SK-N-DZ (cell line): ENCODE measurements at places on chromosomes 3 and 15.
A peak's percentile ranks its signal among the peaks of the same experiment; 100 is the strongest.

- no peak for DNase-seq
Observed at GRCh38 chr3:158420654-158421396, 150.2 kb upstream of the MLF1 start.

GRCh38 chr3:42868841-42869240, 6.8 kb downstream of the CYP8B1 start:
- no peak for DNase-seq

GRCh38 chr3:12829886-12830784, 11.2 kb downstream of the RPL32 start:
- no peak for DNase-seq

GRCh38 chr3:185270956-185271332, 17.1 kb upstream of the EHHADH start:
- no peak for DNase-seq

GRCh38 chr3:72606005-72606800, 242.0 kb downstream of the SHQ1 start:
- DNase-seq: no peak

- no peak for DNase-seq
Observed at GRCh38 chr3:63976872-63977200, 46.5 kb downstream of the PSMD6 start.

DNA sequence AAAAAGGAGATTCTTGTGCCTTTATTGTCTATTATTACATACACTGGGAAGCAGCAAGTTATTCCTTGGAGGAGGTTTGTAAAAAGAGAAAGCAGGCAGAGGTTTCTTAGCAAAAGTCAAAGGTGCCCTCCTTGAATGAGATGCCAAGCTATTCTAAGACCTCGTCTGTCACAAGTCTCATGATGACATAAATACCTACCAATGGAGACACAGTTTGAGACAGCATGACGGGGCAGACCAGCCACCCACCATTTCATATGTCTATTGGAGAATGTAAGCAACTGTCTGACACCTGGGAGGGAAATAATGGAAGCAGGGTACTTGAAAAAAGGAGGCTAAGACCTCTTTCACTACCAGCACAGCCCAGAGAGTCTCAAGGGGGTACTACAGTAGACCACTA, 2.2 kb downstream of the RGMA start:
- no peak for DNase-seq

- DNase-seq: no peak
Observed at GRCh38 chr3:4850928-4851265, 128.3 kb upstream of the BHLHE40 start.

- DNase-seq: no peak
Observed at GRCh38 chr3:17759901-17760300, 17.5 kb upstream of the TBC1D5 start.

- peak; percentile 68 for DNase-seq
Observed at GRCh38 chr3:50192689-50193141, 1.3 kb downstream of the GNAT1 start.

GRCh38 chr3:157590273-157590672, 87.1 kb upstream of the VEPH1 start:
- DNase-seq: no peak

DNA sequence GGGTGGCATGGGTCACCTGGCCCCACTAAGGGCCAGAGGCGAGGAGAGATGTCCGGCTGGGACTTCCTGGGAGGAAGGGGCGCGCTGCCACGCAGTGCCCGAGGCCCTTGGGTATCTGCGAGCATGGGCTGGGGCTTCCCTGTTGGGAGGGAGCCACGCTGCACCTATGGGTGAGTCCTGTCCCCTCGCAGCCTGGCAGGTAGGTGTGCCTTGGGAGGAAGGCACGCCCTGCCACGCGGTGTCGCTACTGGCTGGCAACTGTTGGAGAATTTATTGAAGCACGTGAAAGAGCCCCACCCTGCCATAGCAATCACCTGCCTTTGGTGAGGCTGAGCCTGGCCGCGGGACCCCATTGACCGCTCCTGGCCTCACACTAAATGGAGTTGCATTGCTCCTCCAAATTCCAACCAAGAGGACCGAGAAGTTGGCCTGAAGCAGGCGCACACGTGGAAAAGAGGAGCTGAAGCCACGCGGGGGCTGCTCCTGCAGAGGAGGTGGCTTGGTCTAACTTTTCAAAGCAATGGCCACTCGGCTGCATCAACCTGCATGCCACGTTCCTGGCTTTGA, 134.2 kb downstream of the TJP1 start:
- no peak for DNase-seq

DNA sequence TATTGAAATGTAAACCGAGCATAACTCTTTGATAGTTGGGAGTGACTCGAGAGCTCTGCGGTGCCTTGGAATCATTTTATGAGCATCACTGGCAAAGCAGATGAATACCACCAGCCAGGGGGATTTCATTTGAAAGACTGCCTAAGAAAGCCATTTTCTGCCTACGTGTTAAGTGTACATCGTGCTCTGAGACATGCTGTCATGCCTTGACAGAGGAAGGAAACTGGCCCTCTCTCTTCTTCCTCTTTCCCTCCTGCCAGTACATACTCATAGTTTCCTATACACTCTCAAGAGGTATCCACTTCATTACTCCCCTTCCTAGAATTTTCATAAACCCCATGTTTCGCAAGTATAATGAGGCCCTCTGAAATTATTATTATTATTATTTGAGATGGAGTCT, 8.8 kb downstream of the BCL2A1 start:
- no peak for DNase-seq

- DNase-seq: no peak
Observed at GRCh38 chr15:100764778-100765466, 114.7 kb upstream of the ALDH1A3 start.

- DNase-seq: no peak
Observed at GRCh38 chr3:60645801-60646200, 605.5 kb downstream of the FHIT start.

GRCh38 chr3:12859840-12860239, 18.5 kb upstream of the RPL32 start:
- DNase-seq: no peak

DNA sequence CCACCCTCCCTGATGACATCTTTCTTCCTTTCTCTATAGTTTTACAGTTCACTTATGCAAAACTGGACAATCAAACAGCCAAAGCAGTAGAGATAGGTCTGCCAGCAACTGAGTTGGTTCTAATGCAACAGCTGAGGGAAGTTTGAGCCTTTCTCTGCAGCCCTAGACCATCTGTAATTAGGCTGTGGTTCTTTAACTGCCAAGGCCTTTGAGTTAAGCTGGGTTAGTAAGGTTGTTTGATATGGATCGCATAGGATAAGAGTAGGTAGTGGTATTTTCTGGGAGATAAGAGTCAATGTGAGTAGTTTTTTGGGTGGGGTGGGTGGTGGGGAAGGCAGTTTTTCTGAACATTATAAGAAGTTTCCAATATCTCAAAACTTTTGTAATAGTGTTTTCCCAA, 3.0 kb downstream of the RPL39L start:
- DNase-seq: no peak

DNA sequence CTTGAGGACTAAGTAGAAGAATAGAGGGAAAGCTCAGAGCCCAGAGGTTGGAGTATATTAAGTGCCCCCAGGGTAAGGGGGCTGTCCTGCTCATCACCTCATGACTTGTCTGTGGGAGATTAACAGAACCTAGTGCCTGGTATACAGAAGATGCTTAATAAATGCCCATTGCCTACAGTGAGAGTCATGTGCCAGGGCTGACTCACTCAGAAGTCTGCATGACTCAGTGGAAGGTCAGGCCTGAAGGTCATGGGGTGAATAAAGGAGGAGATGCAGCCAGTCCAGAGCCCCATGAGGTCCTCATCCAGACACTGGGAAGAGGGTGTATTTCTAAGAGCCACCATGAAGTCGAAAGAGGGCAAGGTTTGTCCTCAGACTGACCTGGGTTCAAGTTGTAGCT, 62.5 kb upstream of the TLE3 start:
- no peak for DNase-seq

- no peak for DNase-seq
Observed at GRCh38 chr3:144344925-144345548, 373.4 kb downstream of the DIPK2A start.
